ENCODE measurements at places on chromosomes 16 and 17.

GRCh38 chr17:50797135-50797810 lies 30.0 kb upstream of the ANKRD40CL start:
- DNase-seq: no peak

DNA sequence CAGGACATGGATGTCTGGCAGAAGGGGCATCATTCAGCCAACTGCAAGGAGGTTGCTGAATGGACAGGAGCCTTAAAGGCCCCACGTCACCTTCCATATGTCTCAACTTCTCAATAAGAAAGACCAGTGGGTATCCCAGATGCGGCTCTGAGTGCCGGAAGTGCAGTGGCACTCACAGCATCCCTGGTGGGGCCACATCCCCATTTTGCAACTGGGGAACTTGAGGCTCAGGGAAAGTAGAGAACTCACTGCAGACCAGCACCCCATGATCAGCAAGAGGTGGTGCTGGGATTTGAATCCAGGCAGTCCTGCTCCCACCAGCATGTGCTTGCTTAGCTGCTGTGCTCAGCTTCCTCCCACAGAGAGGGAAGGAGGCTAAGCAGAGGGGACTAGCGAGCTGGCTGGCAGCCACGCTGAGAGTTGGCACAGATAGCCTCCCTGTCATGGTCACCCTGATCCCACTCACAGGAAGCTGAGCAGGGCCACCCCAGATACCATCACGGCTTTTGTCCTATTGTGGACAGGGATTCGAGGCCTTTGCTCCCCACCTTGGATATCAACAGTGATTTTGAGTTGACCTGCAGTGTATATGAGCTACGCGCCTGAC lies 294.2 kb upstream of the FOXF1 start:
- DNase-seq: no peak

DNA sequence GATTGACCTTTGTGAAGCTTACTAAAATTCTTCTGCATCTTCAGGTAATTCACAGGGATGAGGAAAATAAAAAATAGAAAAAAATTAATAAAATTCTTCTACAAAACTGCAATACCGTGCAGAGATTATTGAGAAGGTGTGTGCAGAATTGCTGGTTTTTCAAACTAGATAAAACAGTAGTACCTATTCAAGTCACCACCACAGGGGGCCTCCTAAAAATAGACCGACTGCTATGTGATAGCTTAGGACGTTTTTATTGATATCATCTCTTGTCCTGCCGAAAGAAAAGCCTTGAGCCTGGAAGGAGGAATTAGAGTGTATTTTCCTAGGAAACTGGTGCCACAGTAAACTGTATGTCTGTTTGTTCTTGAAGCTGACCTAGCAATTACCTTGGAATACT lies 325.9 kb downstream of the ZFHX3 start:
- DNase-seq: no peak

DNA sequence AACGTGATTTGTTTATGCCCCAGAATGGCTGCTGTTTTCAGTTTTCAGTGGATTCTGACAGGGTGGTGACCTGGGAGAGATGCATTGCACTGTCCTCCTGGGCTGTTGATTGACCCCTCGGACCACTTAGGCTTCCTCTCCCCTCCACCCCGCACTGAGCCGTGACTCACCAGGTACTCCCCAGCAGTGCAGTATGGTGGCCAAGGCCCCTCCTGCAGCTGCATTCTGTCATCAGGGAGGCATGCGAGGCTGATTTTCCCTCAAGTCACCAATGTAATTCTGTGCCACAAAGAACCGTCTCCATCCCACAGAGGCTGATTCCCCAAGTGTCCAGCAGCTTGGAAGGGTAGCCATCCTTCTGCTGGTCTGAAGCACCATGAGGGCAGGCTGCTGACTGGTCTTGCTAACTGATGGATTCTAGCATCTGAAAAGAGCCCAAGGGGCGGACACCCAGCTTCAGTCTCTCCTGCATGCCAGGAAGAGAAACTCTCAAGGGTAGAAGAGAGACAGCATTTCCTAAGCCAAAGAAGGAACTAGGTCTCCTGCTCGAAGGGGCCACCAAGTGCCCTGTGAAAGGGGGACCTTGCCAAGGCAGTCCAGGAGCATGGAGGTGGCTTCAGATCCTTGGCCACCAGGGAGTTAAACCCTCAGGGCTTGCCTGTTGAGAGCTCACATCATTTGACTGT lies 148.1 kb downstream of the SOCS1 start:
- DNase-seq: no peak

DNA sequence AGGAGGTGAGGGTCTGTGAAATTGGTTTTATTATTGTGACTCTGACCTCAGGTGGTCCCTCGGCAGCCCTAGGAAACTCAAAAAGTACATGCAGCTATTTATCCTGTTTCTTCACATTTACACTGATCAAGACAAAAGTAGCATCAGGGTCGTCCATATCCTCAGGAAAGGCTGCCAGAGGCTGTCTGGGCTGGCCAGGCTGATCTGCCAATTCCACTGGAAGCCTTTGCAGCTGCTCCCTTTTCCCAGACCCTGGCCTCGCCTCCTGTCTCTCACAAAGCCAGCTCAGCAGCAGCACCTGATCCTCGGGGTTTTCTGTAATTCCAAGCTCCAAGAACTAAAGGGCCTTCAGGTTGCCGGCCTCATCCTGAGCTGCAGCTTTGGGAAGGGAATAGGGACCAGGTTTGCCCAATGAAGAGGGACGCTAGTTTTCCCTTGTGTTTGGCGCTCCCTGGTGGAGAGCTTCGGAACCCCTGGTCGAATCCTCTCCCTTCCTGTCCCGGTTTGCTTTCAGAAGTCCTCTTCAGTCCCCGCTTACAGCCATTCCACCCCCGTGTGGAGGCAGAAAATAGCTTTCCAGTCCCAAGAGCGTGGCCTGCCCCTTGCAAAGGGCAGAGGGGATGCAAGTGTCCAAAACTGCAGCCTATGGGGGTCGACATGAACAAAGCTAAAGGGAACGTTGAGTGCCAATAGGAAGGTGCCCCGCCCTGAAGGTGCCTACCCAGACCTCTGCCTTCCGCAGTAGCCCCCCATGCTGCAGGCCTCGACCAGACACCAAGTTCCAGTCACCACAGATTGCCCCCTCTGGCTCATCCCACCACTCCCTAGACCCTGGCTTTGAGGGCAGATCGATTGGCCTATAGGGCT lies 13.4 kb downstream of the MFSD6L start:
- peak; percentile 86 for DNase-seq

DNA sequence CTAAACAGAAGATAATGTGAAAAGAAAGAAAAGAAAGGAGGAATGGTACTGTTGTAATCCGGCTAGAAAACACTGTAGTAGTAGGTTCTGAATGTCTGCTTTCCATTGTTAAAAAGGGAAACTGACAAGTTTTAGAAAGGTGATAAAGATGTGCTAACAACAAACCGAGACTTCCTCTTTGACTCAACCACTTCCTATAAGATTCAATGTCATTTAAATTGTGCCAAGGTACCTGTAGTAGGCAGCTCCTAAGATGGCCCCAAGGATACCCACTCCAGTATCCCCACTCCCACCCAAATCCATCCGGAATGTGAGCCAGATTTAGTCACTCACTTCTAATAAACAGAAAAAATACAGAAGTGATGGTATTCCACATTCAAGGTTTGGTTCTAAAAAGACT lies 31.2 kb downstream of the XYLT1 start:
- no peak for DNase-seq

DNA sequence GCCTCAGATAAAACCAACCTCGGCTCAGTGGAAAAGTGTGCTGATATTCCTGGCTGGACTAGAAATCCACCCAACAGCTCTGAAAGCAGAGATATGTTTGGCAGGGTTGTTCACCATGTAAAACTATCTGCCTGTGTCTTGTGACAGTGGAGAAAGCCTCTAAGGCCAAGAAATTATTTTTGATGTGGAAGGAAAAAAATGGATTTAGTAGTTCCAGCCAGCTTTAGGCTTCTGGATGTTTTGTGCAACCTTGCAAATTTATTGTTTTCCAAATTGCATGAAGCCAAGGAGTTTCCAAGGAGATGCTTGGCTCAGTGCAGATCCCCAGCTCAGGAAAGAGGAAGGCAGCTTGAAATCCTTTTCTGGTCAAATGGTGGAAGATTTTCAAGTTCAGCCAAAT lies 31.6 kb downstream of the TEKT5 start:
- DNase-seq: no peak

DNA sequence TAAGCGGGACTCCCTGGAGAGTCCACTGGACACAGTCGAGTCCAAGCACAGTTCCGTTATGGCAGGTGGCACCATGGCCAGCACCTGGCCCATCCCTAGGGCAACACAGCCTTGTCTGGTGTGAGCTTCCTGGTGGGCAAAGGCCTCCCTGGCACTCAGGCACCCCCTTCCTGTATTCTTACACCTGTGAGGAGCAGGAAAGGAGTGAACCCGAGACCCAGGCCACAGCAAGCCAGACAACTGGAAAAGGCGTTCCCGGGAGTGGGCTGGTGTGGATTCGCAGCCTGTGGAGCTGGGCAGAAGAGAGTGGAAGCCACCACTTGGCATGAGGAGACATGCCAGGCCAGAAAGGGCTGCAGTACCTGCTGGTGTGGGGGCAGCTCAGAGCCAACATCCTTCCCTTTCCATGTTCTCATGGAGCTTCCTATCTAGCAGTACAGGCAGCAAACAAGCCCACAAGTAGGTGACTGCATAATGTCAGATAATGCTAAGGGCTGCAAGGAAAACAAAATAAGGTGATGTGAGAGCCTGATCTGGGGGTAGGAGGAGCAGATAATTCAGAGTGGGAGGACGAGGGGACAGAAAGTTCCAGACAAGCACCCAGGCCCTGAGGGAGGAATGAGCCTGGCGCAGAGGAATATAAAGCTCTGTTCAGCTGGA lies 87.0 kb downstream of the GNAO1 start:
- DNase-seq: peak; percentile 55

GRCh38 chr17:65438708-65439294 lies 122.6 kb downstream of the AXIN2 start:
- DNase-seq: no peak

- no peak for DNase-seq
These were observed at the start of gene ABCA6 for GRCh38 chr17:69141431-69142174. Gene ABCA6, minus strand, starts transcription at chr17:69141895. Its CDS starts 1,192 bp downstream, at chr17:69140703.

DNA sequence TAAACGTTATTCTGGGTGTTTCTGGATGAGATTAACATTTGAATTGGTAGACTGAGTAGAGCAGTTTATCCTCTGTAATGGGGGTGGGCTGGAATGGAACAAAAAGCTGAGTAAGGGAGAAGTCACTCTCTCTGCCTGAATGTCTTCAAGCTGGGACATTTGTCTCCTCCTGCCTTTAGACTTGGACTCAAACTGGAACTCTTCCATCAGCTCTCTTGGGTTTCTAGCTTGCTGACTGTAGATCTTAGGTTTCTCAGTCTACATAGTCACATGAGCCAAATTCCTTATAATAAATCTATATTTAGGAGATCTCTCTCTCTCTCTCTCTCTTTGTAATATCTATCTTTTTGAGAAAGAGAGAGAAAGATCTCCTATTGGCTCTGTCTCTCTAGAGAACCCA lies 553.3 kb upstream of the CDH11 start:
- DNase-seq: no peak

GRCh38 chr16:81785138-81785924 lies 6.2 kb downstream of the PLCG2 start:
- no peak for DNase-seq

DNA sequence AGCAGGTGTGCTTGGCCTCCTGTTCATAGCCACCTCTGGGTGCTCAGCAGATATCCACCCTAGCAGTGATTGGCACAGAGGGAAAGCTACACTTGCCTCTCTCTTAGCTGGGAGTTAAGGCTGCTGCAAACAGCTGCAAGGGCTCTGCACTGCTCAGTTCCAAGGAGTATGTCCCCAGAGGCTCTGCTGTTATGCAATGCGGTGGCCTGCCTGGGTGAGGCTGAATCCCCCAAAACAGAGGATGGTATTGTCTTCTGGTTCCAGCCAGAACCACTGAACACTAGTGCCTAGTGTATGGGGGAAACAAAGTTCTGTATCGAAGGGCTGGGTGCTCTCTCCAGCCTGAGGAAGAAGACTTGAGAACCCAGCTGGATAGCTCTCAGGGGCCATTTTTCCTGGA lies 16.8 kb downstream of the TMEM94 start:
- no peak for DNase-seq

DNA sequence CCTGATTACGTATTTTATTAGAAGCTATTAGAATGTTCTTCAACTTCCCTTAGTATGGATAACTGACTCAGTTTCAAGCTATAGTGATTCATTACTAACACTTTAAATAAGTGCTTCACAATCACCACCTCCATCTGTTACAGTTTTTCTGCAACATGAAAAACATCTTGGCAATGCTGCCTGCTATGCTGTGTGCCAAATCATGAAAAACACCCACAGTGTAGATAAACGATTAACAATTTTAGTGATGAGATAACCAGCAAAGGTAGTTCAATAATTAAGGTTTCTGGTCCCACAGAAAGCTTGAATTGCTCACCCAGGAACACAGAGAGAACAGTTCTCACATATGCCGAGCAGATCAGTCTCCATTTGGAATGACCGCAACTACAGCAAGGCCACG lies 51.4 kb upstream of the SLC25A19 start:
- DNase-seq: no peak

DNA sequence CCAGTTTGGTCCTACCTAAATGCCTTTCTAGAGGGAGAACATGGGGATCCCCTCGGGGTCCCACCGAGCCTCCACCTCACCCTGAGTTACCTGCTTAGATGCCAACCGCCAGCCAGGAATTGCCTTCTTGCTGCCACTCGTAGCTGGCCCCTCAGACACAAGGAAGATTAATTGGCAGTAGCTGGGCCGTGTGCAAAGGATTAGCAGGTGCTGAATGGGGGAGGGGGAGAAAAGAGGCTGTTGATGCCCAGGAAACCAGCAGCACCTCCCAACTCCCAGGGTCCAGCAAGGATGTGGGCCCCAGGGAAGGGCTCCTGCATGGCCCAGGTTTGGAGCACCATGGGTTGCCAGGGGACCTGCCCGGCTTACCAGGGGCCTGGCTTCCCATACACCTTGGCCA lies at the start of gene CNGB1:
Gene CNGB1 (minus strand): TSS at position 159 of the 400 bp plus-strand sequence. CDS start 3,842 bp downstream, outside the sequence.
- no peak for DNase-seq

DNA sequence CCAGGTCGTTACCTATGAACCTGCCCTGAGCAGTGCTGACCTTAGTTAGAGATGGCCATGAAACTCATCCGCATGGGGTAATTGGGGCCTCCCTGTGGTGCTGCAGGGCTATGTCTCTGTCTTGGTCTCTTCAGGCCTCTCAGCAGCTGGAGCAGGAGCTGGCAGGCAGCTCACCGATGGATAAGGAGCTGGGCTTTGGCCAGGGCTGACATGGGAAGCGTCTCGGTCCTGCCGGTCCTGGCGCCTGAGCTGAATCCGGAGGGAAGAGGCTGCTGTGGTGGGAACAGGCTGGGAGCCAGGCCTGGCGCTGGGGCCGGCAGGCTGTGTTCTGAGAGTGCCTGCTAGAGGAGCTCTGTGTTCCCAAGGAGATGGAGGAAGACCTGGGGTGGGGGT lies 10.1 kb downstream of the IL32 start:
- no peak for DNase-seq

DNA sequence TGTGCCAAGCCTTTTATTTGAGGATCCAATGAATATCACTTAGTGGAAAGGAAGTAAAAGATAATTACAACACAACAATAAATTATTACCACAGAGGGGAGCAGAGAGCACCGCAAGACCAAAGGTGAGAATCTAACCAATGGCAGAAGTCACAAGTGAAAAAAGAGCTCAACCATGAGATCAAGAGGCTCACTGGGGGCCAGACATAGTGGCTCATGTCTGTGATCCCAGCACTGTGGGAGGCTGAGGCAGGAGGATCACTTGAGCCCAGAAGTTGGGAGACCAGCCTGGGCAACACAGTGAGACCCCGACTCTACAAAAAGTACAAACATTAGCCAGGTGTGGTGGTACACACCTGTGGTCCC lies 17.7 kb downstream of the ANKRD11 start:
- no peak for DNase-seq

GRCh38 chr17:39652587-39653315 lies 12.4 kb upstream of the TCAP start:
- DNase-seq: no peak

- DNase-seq: no peak
These were observed 9.4 kb downstream of the PLD6 start for GRCh38 chr17:17196776-17197175.

- no peak for DNase-seq
These were observed 172.2 kb downstream of the ANKFN1 start for GRCh38 chr17:56325313-56326000.

Data from activated effector memory CD4-positive, alpha-beta T cell treated with anti-CD3 and anti-CD28 coated beads, Interleukin-2, amount 50 U/mL, for 16 hours (primary cell).